T-helper 17 cell (primary cell): ENCODE measurements at places on chromosomes 2 and 18. TPM values are rescaled to one million over a fixed set of nuclear protein-coding genes. Genes with fewer than 3 reads are reported as not detected.

GRCh38 chr2:86293612-86294011 lies 43.8 kb downstream of the REEP1 start:
- no peak for DNase-seq

The HJURP gene
- total RNA-seq, result 0.35 TPM

- no peak for DNase-seq
Measured at GRCh38 chr2:166180951-166181812, 53.4 kb upstream of the SCN1A start.

DNA sequence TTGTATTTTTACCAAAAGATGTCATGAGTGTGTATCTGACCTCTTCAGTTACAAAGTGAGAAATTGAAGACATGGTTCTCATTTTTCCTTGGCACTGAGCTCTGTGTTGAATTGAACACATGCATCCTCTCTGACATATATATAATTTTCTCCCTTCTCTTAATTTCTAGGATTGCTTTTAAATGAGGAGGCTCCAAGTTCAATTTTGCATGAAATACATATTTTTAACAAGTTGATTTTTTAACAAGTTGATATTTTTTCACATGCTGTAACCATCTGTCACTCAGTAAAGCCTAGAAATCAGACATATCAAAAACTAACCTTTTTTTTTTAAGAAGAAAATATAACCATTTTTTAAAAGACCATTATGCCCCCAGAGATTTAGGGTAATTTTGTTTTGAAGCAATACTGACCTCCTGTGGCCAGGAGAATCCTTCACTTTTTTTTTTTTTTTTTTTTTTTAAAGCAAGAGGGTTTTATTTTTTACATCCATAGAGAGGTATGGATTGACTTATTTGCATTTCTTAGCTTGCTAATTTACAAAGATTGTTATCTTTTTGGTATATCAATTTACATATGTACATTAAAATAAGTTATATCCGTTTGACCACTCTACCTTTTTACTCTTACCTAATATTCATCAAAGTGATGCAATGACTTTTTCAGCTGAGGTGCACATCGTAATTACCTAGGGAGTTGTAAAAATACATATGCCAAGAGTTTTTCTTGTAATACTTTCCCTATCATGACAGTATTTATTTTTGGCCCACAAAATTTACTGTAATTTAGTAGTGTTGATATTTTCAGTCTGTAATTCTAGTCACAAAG lies 161.8 kb downstream of the SOCS6 start:
- no peak for DNase-seq

The EPHA4 gene
- total RNA-seq, result 88.2 TPM

DNA sequence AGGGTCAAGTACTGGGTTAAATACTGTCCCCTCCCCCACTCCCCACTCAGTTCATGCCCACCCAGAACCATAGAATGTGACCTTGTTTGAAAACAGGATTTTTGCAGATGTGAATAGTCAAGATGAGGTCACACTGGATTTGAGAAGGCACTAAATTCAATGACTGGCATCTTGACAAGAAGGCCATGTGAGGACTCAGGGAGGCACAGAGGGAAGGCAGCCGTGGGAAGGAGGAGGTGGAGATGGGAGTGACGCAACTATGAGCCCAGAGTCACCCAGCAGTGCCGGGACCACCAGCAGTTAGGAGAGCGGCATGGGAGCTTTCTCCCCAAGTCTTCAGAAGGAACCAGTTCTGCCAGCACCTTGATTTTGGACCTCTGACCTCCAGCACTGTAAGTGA lies 257.3 kb downstream of the BCL2 start:
- DNase-seq, result no peak

- no peak for DNase-seq
Measured at GRCh38 chr18:5430131-5430530, 113.7 kb downstream of the EPB41L3 start.

DNA sequence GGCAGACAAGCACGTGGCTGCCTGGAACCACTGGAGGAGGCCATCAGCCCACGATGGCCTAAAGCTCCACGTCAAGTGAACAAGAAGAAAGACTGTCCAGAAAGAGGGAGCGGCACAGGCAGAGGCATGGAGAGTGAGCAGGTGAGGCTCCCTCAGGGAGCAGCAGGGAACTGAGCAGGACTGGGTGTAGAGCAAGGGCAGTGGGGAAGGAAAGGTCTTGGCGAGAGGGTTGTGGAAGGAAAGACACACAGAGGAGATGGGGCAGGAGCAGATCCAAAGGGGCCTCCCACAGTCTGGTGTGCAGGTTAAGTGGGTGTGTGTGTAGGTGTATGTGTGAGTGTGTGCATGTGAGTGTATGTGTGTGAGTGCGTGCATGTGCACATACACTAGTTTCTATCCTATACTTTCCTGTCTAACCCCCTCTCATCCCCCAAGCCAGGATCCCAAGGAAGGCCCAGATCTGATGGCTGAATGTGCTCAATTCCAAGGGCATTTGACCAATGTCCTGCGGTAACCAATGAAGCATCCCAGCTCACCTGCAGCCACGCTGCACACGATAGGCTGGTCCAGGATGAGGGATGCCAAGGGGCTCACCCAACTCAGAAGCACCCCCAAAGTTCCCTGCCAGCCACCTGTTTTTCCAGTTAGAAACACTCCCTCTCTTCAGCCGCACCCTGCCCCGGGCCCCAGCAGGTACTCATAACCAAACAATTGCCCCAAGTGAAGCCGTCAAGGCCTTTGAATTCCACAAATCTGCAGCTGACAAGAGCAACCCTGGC lies 262.5 kb upstream of the RAB6C start:
- DNase-seq, result no peak

- DNase-seq, result no peak
Measured at GRCh38 chr2:36780231-36780839, 83.8 kb downstream of the VIT start.

The B4GALT6 gene
- total RNA-seq, result 2.3 TPM

The HOXD9 gene
- total RNA-seq, result not detected

DNA sequence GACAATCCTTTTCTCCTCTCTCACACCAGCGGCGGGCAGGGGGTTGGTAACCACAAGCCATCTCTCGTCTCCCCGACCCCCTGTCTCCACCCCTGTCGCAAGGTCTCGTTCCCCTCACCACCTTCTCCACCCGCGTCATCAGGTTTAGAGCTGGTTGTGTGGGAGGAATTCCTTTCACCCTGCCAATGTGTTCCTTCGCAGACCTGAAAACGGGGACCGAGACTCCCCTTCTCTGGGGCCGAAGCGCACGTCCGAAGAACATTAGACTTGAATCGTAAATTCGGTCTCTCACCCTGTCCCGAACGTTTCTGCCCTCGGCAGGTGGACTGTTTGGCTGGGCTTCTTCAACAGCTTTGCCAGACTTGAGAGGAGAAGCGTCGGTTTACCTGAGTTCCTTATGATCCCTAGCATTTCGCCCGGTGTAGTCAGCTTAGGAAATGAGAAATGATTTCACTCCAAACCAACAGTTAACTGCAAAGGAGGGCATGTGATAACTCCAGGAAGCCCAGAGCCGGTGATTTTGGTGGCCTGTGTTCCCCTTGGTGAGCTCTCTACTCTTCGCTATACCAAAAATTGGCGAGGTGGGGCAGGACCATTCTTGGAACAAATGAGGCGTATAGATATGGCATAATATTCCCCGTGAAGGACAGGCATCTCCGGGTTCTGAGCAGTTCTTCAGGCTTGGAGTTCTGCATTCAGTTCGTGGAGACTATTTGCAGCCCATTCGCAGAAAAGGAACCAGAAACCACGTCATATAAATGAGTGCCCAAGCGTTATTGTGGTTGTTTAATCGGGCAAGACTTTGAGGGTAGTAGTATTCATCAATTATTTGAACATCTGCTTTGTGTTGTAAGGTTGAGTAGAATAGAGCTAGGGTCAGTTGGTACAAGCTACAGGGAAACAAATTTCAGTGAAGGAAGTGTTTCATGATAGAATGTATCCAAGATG lies 694 bp downstream of the CFAP36 start:
- peak; percentile 36 for DNase-seq

GRCh38 chr2:2930841-2931240 lies 446.8 kb downstream of the EIPR1 start:
- no peak for DNase-seq

DNA sequence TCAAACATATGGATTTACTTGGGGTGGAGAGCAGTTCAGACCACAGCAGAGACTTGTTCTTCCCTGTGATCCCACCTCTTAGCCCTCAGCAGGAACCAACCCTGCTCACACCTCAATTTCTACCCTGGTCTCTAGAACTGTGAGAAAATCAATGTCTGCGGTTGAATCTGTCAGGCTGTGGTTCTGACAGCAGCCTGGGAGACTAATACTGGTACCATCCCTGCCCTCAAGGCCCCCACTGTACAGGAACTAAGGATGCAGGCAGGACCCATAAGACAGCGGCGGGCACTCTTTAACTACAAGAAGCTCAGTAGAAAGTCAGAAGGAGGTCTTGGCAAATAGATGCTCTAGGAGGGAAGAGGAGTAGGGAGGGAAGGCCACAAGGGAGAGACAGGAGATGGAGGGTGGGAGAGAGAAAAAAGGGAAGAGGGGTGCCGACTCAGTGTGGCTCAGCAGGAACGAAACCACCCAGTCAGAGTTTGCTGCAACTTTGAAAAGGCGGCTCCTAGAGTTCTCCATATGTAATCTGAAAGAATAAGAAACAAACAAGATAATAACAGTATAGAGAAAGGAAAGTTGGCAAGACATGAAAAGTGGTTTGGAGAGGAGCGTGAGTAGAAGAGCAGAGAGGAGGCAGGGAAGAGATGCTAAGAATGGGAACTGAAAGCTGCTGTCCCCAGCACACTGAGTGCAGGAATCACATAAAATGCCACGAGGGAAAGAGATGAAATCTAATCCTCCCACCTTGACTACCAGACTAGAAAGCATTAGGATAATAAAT lies 323.9 kb upstream of the ID2 start:
- no peak for DNase-seq

DNA sequence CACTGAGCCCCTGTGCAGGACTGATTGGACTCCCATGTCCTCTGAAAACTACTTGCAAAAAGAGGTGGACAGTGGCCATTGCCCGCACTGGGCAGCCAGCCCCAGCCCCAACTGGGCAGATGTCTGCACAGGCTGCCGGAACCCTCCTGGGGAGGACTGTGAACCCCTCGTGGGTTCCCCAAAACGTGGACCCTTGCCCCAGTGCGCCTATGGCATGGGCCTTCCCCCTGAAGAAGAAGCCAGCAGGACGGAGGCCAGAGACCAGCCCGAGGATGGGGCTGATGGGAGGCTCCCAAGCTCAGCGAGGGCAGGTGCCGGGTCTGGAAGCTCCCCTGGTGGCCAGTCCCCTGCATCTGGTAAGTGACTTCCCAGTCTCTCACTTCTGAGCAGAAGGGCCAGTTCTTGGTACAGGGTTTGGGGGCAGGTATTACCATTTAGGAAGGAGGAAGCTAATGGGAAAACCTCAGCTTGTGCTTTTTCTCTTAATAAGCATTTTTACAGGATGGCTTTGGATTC lies 44.1 kb downstream of the TNFRSF11A start:
- DNase-seq, result no peak

DNA sequence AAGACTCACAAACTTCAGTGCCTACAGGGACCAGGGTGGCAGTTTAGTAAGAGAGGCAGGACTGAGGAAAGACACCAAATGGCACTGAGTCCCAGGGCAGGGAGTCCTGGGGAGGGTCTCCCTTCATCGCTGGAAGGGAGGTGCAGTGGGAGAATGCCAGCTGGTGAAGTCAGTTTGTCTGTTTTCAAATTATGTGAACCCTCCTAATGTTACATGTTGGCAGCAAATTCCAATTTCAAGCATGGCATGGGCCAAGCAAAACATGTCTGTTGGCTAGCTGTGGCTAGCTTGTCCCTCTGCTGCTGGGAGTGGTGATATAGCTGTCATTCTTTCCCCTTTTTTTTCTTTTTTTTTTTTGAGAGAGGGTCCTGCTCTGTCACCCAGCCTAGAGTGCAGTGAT lies 55.9 kb upstream of the HAAO start:
- no peak for DNase-seq

DNA sequence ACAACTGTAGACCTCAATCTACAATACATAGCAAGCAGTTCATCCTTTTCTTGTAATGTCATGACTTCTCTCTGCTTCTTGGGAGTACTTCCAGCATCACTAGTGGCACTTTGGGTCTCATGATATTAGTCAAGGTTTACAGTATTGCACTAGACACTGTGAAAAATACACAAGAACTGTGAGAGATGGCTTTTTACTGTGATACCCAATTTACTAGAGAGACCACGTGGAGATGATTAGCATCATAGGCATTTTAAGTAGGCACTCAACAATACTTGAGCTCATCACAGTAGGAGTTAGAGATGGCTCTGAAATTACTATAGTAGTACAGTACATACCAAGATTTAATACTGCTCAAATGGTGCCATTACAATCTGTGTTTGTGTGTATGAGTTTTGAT lies 112.8 kb upstream of the EML6 start:
- no peak for DNase-seq

The NEU4 gene
- 9.4 TPM for total RNA-seq

DNA sequence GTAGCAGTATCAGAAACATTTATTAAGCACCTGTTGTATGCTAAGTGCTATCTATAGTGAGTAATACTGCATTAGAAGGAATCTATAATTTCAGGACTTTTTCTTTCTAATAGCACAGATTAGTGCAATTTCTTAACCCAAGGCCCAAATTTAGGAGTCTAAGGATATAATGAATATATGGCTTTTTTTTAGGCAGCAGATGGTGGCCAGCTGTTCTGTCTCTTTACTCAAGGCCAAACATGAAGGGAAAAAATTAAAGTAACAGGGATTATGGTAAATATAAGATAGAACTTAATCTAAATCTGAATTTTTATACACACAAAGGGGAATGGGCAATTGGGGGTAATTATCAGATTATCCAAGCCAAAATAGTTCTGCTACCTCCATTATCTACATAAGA lies 230.6 kb upstream of the SP5 start:
- DNase-seq, result no peak

- no peak for DNase-seq
Measured at GRCh38 chr2:18123211-18123570, 244.7 kb downstream of the KCNS3 start.

GRCh38 chr18:58781627-58782194 lies 83.0 kb upstream of the ZNF532 start:
- peak; percentile 27 for DNase-seq

- DNase-seq, result no peak
Measured at GRCh38 chr2:174617120-174617519, 19.5 kb upstream of the WIPF1 start.

GRCh38 chr2:39373181-39373802 lies 63.8 kb downstream of the MAP4K3 start:
- DNase-seq, result no peak

GRCh38 chr2:54572636-54573536 lies 116.8 kb downstream of the SPTBN1 start:
- DNase-seq, result peak; percentile 31

GRCh38 chr2:55137024-55137958 lies 87.0 kb upstream of the RTN4 start:
- no peak for DNase-seq

The DSG4 gene
- not detected for total RNA-seq
